SHP77 treated with DMSO at 0.1 percent for 48 hours (cell line): ENCODE measurements at places on chromosomes 5 and 9.

DNA sequence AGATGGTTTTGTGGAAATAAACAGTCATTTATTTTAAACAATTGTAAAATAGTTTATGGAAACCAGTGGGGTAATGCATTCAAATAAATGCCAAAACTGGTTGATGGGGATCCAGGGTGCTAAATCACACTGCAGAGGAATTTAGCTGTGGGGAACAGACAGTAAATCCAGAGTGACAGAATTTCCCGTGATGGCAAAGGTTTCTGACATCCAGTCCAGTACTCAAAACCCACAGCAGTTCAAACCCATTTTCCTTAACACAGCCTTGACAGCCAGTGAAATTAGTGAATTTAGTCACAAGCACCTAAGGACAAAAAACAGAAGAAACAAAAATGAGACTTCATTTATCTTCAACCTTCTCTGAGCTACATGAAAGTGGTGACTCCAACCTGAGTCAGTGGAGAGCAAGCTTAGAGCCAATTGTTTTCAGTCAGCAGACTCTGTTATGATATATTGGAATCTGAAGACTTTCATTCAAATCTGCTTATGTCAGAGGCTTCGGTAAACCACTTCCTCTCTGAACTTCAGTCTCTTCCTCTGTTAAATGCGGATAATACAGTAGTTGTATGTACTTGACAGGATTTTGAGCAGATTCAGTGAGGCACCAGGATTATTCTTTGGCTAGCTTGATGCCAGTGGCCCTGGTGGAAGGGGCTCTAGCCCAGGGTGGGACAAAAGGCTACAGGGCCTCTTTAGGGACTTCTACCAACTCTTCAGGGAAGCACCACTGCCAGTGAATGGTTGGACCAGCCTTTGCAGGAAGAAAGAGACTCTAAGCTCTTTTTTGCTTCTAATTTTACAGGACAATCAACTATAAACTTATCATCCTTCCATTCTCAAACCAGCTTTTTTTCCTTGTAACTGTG is 185.3 kb downstream of the MAPKAP1 start:
- DNase-seq: no peak

DNA sequence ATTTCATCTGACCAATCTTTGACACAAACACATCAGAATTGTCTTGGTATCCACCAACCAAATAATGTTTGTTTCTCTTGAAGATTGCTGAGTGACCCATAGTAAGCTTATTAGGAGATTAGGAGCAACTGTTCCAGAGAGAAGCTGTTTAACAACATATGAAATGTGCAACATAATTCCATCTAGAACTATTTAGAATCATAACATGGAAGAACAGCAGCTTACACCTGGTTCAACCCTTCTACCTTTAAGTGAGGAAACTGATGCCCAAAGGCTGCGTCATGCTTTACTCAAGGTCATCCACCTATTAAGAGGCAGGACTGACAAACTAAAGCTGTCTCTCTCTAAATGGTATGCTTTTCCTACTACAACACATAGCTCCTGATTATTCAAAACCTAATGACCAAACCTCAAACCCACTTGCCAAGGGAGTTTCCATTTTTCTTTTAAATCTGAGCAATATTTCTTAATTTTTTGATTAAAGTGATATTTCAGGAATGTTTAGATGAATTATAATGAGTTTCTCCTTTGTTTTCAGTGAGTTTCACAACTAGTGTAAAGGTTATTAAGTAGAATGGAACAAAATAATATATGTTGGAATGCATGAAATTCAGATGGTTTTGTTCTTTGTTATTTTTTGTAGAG is 545.9 kb downstream of the RAB3C start:
- DNase-seq: no peak

GRCh38 chr9:93673839-93674334 is 97.5 kb downstream of the PHF2 start:
- no peak for DNase-seq

- no peak for DNase-seq
Measured at GRCh38 chr5:8879248-8879647, 666.6 kb downstream of the SEMA5A start.

DNA sequence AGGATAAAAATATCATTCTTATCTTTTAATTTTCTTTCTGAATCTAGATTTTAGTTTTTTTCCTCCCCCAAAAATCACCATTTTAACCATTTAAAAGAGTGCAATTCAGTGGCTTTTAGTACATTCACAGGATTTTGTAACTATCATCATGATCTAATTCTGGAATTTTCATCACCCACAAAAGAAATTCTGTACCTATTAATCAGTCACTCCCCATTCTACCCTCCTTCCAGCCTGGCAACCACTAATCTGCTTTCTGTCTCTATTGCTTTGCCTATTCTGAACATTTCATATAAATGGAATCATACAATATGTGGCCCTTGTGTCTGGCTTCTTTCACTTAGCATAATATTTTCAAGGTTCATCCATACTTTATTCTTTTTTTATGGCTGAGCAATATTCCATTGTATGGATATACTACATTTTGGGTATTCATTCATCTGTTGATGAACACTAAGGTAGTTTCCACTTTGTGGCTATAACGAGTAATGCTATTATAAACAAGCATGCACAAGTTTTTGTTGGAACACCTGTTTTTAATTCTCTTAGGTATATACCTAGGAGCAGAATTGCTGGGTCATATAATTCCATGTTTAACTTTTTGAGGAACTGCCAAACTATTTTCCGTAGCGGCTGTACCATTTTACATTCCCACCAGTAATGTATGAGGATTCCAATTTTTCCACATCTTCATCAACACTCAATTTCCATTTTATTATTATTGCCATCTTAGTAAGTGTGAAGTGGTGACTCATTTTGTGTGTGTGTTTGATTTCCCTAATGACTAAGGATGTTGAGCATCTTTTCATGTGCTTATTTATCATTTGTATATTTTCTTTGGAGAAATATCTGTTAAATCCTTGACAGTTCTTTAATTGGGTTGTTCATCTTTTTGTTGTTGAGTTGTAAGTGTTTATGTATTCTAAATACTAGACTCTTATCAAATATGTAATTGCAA is 340.3 kb downstream of the CWC27 start:
- no peak for DNase-seq

- DNase-seq: no peak
Measured at GRCh38 chr9:121662359-121662758, 10.9 kb downstream of the DAB2IP start.

GRCh38 chr5:180202939-180203573 is 6.0 kb downstream of the RASGEF1C start:
- DNase-seq: no peak

DNA sequence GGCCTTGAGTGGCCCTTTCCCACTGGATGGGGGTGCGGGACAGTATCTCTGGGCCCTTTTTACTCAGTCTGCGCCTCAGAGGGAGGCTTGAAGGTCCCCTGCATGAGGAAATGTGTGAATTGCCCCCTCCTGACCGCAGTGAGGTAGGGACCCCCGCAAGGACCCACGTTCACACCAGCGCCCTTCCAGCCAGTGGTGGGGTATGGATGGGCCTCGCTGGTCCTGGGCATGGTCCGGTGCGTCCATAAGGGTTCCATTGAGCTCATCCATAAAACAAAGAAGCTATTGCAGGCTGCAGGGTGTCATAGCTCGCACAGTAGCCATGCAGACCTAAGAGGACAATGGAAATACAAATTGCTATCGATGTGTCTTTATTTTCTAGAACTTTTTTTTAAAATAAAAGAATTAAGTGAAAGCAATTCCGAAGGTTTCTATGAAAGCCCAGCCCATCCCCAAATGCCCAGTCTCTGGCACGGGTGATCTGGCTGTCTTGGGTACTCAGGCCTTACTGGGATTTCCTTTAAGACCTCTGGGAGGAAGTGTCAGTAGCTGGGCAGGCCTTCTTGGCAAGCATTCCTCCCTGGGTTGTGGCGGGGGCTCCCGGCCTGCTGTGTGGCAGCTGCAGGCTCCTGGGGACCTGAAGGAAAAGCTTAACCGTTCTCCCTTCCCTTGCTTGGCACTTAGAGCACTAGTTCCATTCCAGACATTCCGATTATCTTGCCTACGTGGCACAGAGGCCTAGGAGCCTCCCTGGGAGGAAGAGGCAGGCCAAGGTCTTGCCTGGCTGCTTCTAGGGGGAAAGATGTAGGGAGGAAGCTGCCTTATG is 1.5 kb upstream of the SEMA5A start:
- no peak for DNase-seq

DNA sequence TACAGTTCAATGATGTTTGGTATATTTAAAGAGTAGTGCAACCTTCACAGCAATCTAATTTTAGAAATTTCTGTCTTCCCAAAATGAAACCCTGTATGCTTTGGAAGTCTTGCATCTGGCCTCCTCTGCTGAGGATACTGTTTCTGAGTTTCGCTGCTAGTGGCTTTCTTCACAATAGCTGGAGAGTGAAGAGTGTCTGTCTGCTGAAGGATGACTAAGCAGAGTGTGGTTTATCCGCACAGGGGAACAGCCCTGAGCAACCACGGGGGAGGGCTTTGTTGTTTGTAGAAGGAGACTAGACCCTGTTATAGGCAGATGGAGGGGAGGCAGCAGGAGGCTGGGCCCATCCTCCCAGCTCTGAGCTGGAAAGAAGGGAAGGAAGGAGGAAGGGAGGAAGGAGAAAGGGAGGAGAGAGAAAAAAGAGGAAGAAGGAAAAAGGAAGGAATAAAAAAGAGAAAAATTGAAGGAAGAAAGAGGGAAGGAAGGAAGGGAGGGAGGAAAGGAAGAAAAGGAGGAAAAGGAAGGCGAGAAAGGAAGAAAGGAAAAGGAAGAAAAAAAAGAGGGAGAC is 10.5 kb upstream of the IRX2 start:
- DNase-seq: no peak

DNA sequence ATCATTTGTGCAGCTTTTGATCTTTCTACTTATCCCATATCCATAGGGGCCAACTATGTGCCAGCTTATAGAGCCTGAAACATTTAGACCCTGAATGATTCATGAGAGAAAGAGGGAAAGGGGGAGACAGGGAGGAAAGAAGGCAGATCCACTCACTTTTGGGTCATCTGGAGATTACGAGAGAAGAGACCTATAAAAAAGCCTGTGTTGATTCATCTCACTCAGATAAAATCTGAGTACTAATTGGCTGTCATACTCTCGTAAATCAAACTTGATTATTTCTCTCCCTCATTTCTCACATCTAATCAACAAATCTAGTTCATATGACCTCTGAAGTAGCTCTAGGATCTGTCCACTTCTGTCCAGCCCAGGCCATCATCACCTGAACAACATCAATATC is 137.1 kb downstream of the ARL15 start:
- DNase-seq: no peak

GRCh38 chr5:2537378-2538145 is 213.9 kb downstream of the IRX2 start:
- no peak for DNase-seq

- no peak for DNase-seq
Measured at GRCh38 chr9:131721076-131721475, 18.8 kb downstream of the RAPGEF1 start.

DNA sequence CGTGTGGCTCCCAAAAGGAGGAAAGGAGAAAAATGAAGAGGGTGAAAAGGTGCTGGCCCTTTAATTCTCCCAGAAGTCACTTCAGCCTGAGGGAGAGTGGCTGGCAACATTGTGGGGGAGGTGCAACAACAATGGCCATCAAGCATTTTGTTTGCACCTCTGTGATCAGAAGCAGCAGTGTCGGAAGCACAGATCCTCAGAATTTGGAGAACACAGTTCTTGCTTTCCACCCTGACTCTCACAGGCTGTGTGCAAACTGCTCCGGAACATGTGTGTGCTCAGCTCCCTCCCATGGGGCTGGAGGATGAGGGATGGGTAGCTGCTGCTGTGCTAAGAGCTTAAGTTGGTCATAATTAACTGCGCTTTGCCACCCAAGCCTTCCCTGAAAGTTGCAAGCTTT is 127.1 kb downstream of the DPYSL3 start:
- DNase-seq: no peak

DNA sequence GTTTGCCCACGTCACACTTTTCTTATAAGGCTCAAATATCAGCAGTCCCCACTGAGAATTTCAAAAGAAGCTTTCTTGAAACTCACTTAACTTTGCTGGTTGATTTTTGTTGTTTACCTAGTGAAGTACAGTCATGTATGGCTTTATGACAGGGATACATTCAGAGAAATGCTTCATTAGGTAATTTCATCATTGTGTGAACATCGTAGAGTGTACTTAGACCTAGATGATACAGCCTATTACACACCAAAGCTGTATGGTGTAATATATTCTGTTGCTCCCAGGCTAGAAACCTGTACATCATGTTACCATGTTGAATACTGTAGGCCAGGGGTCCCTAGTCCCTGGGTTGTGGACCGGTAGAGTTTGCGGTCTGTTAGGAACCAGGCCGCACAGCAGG is 177.0 kb downstream of the ARRDC3 start:
- DNase-seq: no peak

DNA sequence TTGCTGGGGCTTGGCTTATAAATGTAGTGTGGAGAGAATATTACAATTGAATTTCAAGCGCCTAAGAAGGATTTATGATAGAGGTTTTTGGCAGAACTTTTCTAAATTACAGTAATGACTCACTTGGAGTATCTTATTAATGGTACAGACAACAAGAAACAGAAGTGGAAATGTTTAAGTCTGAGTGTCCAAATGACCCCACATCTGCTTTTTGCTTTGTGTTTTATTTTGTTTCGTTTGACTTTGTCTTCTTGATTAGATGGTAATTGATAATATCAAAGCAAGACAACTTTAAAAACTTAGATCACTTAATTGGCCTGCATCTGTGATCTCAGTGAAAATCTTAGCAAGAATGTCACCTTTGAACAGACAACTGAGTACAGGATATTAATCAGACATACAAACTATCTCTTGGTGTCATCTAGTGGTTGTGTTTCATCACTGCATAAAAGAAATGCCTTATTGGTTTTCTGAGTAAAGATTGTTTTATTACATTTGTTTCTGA is 577.4 kb downstream of the ISL1 start:
- no peak for DNase-seq

DNA sequence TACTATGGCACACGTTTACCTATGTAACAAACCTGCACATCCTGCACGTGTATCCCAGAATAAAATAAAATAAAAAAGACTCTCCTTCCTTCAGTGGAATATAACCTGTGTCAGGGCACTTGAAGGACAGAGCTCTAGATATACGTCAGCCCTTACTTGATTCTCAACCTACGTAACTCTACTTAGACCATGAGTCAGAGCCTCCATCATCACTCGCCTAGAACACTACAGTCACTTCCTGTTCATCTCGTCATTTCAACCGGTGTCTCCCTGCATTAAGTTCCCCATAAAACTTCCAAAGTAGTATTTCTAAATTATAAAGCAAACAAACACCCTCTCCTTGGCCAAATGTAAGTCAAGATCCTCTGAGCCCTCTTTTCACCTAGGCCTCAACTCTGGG is 243.5 kb upstream of the CCNG1 start:
- no peak for DNase-seq

DNA sequence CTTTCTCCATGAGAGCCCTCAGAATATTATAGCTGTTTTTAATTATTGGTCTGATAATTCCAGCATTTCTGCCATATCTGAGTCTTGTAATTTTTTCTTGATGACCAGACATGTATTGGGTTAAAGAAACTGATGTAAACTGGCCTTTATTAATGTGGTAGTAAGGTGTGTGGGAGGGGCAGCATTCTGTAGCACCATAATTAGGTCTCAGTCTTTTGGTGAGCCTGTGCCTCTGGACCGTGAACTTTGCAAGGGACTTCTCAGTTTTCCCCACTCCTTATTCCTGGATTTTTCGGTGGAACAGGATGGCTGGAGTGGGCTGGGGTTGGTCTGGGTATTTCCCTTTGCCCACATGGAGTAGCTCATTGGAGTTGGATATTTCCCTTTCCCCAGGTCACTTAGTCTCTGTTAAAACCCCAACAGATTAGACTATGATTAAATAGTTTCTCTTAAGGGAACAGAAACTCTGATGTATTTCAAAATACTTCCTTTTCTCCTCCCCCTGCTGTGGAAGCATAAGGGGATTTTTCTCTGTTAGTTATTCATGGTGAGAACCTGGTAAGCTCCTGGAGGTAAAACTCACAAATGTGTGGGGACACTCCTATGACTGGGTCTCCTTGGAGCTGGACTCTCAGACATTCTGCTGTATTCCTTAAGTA is 52.4 kb downstream of the FSD1L start:
- DNase-seq: no peak
